ENCODE measurements at places on chromosomes 12 and 14.

- DNase-seq: no peak
Observed at GRCh38 chr14:65783576-65783975, 371.0 kb downstream of the FUT8 start.

GRCh38 chr14:97456958-97457357 lies 659.8 kb downstream of the VRK1 start:
- no peak for DNase-seq

DNA sequence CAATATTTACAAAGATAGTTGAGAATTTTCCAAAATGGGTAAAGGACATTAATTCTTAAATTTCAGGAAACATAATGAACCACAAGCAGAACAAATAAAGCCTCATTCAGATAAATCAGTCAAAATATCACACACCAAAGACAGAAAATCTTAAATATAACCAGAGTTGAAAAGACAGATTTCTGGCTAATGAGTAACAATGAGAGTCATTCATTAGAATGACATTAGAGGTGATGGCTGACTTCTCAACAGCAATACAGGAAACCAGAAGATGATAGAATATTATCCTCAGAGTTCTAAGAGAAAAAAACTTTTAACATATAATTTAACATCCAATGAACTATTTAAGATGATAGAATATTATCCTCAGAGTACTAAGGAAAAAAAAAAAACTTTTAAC lies 124.2 kb downstream of the DENND5B start:
- DNase-seq: no peak

DNA sequence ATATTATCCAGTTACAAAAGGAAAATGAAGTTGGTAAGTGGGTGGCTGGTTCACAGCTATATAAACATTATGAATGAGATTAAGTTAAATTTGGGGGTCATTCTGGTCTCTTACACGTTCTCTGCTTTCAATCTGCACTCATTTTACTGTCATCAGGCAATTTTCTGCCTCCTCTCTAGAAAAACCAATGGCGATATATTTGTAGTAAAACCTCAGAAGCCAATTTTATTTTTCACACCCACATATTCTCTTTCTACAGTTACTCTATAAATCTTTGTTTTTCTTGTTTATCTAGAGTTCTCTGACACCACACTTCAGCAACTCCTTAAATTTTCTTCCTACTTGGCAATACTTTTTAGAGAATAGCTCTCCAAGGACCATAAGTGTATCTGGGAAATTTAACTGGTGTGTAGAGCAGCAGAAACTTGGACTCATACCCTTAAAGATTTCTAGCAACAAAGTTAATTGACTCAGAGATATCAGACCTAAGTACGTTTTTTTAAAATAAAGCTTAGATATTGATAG lies 926.9 kb downstream of the TMTC2 start:
- DNase-seq: no peak

- no peak for DNase-seq
Observed at GRCh38 chr12:124682425-124683151, 115.2 kb upstream of the NCOR2 start.

GRCh38 chr14:72607386-72608130 lies 286.3 kb downstream of the DPF3 start:
- peak; percentile 57 for DNase-seq

DNA sequence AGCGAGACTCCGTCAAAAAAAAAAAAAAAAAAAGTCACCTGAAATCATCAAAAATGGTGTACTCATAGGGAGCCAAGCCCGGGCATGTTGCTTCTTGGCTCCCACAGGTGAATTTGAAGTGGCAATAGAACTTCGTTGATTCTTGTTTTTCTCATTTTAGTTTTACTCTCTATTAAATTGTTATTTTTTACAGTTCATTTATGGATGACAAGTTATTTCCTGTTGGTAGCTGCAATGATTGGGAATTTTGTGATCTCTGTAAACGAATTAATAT lies 1.3 kb downstream of the TM7SF3 start:
- no peak for DNase-seq

- no peak for DNase-seq
Observed at GRCh38 chr12:9346866-9347327, 138.7 kb upstream of the PZP start.

GRCh38 chr12:89421092-89421835 lies 69.0 kb upstream of the DUSP6 start:
- peak; percentile 28 for DNase-seq

DNA sequence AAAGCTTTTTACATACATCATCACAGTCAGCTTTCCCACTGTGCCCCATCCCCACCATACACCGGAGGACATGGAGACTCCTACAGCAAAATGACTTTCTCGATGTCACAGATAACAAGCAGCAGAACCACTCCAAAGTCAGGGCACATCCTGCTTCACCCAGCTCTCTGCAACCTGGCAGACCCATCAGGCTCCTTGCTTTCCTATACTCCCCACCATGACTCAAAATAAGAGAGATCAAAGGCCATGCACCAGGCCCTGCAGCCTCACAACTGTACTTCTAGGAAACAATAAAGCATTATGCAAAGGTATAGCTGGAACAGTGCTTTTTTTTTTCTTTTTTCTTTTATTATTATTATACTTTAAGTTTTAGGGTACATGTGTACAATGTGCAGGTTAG lies 187.4 kb downstream of the DPF3 start:
- no peak for DNase-seq

DNA sequence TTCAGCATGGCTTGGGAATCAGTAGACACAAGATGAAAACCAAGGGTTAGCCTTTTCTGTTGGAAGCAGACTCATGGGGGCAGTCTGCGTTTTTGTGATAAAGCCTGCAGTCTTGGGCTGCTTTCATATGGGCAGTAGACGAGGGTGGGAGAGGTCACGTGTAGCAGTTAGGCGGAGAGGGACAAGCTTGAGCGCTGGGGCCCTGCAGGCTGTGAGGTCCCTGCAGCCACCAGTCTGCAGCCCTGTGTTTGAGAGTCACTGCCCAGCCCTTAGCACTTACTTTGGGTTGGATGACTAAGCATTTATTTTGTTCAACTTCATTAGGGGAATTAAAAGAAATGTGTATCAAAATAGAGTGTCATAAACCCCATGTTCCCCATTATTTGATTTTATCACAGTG lies 37.2 kb downstream of the EP400 start:
- no peak for DNase-seq

- DNase-seq: no peak
Observed at GRCh38 chr12:40733871-40734270, 41.6 kb downstream of the CNTN1 start.

GRCh38 chr12:75722714-75723200 lies 211.3 kb upstream of the KRR1 start:
- DNase-seq: no peak

DNA sequence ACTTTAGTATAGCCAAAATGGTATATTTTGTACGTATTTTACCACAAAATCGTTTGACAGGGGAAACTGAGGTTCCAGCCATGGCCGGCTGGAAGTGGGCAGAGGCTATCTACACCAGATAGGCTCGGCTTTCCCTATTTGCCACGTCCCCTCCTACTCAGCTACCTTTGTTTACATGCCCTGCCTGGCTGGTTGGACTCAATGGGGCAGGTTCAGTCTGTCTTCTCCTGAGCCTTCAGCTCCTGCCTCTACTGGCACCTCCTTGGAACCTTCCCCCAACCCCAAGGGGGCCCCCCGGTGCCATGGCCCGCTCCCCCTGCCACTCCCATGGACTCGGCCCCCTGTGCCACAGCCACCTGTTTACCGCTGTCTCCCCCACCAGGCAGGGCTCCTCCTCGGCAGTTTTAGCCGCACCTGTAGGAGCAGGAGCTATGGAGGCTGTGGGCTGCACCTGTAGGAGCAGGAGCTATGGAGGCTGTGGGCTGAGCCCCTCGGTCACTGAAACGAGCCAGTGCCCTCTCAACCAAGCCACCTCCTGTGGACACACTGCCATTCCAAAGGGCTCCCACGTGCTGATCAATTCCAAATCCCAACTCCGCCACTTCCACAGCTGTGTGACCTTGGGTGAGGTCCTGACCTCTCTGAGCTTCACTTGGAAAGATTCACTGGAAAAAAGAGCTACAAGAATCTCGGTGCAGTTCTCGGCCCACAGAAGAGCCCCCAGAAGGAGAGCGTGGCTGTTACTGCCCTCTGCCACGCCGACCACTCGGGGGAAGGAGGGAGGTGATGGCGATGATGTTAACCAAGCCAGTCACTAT lies 62.2 kb downstream of the NCOR2 start:
- no peak for DNase-seq

- DNase-seq: no peak
Observed at GRCh38 chr12:10928746-10929286, at the start of gene PRH2. Gene PRH2, plus strand, starts transcription at chr12:10929236. Its CDS starts 38 bp downstream, at chr12:10929274.

DNA sequence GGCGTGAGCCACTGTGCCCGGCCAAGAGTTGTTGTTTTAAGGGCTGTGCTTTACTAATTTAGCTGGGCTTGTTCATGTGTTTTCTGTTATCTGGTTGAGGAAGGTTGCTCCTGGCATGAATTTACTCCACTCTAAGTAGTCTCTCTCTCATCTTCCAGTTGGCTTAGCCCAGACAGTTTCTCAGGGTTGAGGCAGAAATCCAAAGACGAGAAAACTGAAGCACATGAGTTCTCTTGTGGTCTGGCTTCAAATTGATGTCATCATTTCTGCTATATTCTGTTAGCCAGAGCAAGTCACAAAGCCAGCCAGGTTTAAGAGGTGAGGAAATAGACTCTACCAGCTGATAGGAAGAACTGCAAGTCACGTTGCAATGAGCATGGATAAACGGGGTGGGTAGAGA lies 57.9 kb downstream of the E2F7 start:
- no peak for DNase-seq

DNA sequence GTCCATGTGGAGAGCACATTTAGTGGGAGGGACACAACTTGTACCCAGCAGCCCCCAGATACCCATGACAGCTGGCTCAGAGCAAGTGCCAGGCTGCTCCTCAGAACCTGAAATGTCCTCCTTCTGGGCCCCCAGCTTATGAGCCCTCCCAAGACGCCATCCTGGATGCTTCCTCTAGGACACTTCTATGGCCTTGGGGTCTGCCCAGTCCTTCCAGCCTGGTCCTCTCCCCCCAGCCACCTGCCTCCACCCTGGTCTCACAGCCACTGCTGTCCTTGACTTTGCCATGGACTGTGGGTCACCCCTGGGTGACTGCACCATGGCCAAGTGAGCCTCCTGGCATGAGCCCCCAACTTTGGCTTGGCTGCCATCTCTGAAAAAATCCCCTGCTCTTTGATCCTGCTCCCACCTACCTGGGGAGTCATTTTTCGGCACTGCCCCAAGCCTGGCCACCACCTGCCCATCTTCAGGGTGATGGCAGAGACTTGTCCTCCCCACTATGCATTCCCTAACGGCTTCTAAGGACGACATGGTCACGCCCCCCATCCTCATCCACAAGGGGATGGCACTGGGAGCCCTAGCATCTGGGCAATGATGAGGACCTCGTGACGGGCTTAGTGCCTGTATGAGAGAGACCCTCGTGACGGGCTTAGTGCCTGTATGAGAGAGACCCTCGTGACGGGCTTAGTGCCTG lies 323.7 kb downstream of the TMEM121 start:
- no peak for DNase-seq

DNA sequence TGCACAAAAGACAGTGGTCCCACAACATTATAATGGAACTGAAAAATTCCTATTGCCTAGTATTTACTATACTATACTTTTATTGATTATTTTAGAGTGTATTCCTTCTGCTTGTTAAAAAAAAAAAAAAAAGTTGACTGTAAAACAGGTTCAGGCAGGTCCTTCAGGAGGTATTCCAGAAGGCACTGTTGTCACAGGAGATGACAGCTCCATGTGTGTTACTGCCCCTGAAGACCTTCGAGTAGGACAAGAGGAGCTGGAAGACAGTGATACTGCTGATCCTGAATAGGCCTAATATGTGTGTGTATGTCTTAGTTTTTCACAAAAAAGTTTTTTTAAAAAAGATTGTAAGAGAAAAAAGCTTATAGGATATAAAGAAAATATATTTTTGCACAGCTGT lies 12.3 kb downstream of the UBE2N start:
- DNase-seq: no peak

GRCh38 chr14:77950371-77951063 lies 150.6 kb downstream of the ADCK1 start:
- DNase-seq: no peak

- DNase-seq: peak; percentile 31
Observed at GRCh38 chr14:75279153-75279762, 630 bp downstream of the FOS start.

- no peak for DNase-seq
Observed at GRCh38 chr12:20446836-20447235, 78.5 kb downstream of the PDE3A start.

DNA sequence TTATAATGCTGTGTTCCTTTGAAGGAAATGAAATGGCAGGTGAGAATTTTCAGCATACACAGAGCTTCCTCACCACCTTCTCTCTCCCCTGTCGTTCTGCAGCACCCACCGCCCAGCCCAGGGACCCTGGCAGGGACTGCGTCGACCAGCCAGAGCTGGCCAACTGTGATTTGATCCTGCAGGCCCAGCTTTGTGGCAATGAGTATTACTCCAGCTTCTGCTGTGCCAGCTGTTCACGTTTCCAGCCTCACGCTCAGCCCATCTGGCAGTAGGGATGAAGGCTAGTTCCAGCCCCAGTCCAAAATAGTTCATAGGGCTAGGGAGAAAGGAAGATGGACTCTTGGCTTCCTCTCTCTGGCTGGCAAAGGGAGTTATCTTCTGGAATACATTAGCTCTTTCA lies 35.1 kb downstream of the PAPLN start:
- DNase-seq: no peak

GRCh38 chr12:87120440-87120839 lies 864.2 kb upstream of the MGAT4C start:
- no peak for DNase-seq

GRCh38 chr12:82648259-82648909 lies 38.3 kb upstream of the TMTC2 start:
- no peak for DNase-seq

- no peak for DNase-seq
Observed at GRCh38 chr12:7609495-7609894, 56.2 kb downstream of the APOBEC1 start.

DNA sequence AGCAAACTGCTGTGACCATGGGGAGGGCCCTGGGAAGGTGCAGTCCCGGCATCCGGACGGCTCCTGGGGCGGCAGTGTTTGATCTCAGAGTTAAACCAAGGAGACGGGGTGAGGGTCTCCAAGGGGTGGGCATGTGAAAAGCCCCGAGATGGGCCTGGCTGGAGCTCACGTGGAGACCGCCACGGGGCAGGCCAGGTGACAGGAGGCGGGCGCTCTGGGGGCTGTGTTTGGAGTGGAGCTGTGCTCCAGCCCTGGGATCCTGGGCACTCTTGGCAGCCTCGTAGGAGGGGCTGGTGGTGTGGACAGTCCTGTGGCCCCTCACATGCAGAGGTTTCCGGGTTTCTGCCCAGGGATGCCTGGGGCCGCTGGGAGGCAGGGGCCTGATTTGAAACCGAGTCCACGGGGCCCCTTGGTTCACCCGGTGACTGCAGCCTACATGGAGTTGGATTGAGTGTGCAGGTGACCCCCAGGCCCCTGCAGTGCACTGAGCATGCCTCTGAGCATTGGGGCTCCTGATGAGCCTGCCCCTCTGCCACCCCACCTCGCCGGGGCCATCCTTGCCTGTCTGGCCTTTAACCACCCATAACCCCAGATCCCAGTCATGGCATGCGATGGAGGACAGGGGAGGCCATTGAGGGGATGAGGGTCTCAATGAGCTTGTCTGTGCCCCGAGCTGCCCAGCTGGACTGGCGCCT lies 8.4 kb downstream of the KIF26A start:
- no peak for DNase-seq

All from WERI-Rb-1 (cell line).